ENCODE measurements at places on chromosomes 16 and 17.

DNA sequence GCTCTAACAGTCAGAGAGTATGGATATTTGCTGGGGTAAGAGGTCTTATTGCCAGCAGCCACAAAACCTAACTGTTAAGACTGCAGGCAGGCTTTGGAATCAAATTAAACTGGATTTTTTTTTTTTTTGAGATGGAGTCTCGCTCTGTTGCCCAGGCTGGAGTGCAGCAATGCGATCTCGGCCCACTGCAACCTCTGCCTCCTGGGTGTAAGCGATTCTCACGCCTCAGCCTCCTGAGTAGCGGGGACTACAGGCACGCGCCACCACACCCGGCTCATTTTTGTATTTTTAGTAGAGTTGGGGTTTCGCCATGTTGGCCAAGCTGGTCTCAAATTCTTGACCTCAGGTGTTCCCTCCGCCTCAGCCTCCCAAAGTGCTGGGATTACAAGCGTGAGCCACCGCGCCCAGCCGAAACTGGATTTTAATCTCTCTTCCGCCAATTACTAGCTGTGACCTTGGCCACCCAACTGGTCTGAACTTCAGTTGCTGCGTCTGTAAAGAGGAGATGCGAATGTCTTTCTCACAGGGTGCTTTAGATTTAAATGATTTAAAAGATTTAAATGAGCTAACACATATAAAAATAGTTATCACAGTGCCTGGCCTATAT, 842 bp downstream of the MRPL10 start:
- no peak for DNase-seq

- DNase-seq = no peak
Observed at GRCh38 chr16:73006026-73006425, 41.9 kb downstream of the ZFHX3 start.

DNA sequence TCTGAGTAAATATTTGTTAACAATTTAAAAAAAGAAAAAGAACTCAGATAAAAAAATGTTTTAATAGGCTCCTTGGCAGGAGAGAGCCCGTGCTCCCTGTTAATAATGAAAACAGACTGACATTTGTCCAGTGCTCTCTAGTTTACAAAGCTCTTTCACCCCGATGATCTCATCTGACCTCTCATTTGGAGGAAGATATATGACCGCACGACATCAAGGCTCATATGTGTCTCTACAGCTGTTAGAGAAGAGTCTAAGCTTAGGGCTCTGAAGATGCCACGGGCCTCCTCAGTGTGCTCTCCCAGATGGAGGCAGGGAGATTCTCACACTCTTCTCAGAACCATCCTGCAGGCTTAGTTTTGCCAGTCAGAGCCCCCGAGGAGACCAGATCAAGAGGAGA, 280.8 kb upstream of the IRX5 start:
- DNase-seq = no peak

DNA sequence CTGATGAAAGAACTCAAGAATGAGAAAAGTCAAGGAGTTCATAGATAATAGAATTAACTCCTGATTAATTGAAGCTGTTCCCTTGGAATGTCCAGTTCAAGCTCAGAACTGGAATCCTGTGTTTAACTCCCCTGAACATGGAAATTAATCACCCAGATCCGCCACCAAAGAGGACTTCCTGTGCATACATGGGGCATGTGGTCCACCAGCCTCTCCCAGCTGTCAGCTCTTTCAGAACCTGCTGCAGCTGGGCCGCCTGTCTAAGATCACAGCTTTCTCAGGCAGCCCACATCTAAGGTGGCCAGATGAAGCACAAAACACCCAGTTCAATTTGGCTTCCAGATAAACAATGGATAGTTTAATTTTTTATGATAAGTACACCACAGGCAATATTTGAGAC, 203.7 kb upstream of the COX10 start:
- no peak for DNase-seq

DNA sequence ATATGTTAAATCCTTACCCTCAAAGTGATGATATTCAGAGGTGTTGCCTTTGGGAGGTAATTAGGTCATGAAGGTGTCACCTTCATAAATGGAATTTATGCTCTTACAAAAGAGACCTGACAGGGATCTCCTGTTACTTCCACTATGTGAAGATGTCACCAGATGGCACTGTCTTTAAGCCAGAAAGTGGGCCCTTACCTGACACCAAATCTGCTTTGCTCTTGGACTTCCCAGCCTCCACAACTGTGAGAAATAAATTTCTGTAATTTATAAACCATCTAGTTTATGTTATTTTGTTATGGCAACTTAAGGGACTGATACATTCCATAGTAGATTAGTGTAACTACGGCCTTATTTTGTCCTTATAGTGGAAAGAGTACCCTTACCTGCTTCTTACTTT, 358.3 kb upstream of the SALL1 start:
- DNase-seq = no peak
